Posterior vena cava (tissue), 2 donors: ENCODE measurements at places on chromosomes 6 and 20. TPM values are rescaled to one million over a fixed set of nuclear protein-coding genes. Genes with fewer than 3 reads are reported as not detected.

DNA sequence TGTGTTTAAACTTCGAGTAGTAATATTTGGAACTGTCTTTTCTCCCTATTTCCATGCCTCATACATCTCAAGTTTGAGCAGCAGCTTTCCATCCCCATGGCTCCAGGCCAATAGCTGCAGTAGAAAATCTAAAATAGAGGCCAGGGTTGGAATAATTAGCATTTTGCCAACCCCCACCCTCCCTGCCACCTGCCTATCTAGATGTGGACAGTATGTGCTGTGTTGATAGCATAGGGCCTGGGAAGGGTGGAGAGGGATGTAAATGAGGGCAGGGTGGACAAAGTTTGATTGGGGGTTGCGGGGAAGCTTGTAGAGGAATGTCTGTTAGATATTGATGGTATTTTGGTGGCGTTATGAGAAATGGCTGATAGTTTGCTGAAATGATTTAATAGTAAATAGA lies 5.6 kb downstream of the TOP1 start:
- no peak for DNase-seq

- DNase-seq: no peak
Measured at GRCh38 chr20:33262658-33263065, 20.4 kb upstream of the BPIFB1 start.

DNA sequence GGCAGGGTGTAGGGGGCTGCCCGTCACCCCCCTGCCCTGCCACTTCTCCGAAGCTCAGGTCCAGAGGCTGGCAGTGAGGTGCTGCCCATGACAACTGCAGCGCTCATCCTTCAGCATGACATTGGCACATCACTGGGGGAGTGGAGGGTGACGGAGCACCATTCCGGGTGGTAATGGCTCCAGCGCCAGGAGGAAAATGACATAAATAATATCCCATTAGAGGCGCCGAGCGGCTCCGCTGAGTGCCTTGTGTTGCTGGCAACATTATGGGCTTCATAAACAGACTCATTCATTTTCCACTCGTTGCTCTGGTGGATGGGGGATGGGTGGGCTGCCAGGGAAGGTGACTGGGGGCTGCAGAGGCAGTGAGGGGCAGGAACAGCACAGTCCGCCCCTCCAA lies 56.9 kb upstream of the CTNNBL1 start:
- DNase-seq: no peak

DNA sequence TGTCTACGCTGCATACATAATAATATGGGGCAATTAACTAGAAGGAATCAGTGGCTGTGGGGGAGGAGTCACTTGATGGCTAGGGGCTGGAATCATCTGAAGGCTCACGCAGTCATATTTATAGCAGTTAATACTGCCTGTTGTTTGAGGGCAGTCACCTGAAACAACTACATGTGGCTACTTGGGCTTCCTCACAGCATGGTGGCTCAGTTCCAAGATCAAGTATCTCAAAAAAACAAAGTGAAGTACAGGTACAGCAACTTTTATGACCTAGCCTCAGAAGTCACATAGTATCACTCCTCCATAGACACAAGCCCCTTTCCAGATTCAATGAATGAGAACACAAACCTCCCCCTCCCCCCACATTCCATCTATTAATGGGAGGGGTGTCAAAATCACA lies 63.7 kb downstream of the STX11 start:
- DNase-seq: no peak

GRCh38 chr20:54843865-54844264 lies 368.5 kb downstream of the DOK5 start:
- no peak for DNase-seq

DNA sequence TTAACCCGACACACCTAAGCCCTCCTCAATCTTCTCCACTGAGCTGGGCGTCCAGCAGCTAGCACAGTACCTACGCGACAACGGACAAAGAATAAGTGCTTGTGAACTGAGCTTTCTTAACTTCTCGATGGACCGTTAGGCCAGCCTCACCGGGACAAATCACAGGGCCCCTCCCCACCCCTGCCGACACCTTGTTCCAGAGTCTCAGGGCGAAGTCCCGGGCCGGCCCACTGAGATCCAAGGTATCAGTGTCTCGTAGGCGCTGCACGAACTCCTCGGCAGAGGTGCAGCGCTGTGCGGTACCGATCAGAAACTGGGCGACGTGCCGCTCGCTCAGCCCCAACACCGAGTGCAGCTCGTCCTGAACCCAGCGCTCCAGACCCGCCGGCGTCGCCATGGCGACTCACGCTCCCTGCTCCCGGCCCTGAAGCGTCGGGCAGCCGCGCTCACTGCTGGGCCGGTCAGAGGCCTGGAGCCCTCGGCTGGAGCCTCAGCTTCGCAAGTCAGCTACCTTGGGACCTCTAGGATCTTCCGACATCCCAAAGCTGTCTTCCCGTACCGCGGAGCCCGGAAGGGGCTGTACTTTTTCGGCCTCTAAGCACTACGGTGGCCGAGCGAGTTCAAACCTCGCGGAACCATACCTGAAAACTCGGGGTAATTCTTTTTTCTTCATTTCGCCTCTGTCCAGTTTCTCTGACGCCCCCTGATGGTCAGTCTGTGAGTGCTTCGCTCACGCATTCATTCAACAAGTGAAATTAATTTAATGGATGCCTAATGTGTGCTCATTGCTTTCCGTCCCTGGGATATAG lies at the start of gene DHX16:
Gene DHX16 (minus strand): TSS at position 562 of the 809 bp plus-strand sequence. CDS start 165 bp downstream, at position 397.
- DNase-seq: peak; percentile 99

- DNase-seq: no peak
Measured at GRCh38 chr20:33964441-33964840, 29.3 kb upstream of the RALY start.

GRCh38 chr6:37699138-37699766 lies 1.6 kb upstream of the MDGA1 start:
- DNase-seq: no peak

DNA sequence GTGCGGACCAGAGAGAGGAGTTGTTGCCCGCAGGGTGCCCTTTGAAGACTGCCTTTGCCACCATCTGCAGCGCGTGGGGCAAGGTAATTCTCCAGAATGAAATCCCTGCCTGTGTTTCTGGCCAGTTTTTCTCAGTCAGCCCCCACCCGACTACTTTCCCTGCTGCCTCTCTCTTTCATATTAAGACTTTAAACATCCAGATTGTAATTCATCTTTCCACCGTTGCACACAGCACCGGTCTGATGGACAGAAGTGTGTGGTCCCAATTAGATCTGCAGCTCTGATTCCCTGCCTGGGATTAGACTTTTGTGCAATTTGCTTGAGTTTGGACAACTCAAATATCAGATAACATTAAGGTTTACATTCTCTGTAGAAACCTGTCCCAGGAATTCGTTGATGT lies 489.0 kb downstream of the QKI start:
- DNase-seq: no peak

Gene PPP1R3G
- total RNA-seq: 2.8 TPM

Gene MCM8
- 4.3 TPM for total RNA-seq

Gene PRR18
- not detected for total RNA-seq

Gene TRAPPC3L
- total RNA-seq: not detected

Gene ZC2HC1B
- total RNA-seq: not detected

Gene ADGRF1
- not detected for total RNA-seq
